ENCODE measurements at places on chromosomes 3 and 15.

DNA sequence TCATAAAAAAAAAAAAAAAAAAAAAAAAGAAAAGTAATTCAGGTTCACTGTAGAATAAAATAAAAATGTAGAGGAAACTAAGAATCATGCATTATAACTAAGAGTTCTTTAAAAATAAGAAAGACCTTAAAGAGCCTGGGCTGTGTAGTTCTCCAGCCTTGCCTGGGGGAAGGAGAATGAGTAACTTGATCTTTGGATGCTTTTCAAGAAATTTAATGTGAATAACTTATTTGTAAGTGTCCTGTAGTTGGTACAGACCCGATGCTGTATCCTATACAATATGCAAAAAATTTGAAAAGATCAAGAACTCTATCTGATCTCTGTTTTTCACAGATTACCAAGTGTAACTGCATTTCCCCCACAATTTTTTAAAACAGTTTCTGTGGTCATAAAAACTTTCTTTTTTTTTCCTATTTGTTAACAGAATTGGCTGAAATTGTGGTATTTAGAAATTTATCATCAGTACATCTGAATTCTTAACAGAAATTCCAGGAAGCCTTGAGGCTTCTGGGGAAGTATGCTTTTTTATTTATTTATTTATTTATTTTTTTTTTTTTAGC, 195.3 kb downstream of the THRB start:
- DNase-seq, result no peak

DNA sequence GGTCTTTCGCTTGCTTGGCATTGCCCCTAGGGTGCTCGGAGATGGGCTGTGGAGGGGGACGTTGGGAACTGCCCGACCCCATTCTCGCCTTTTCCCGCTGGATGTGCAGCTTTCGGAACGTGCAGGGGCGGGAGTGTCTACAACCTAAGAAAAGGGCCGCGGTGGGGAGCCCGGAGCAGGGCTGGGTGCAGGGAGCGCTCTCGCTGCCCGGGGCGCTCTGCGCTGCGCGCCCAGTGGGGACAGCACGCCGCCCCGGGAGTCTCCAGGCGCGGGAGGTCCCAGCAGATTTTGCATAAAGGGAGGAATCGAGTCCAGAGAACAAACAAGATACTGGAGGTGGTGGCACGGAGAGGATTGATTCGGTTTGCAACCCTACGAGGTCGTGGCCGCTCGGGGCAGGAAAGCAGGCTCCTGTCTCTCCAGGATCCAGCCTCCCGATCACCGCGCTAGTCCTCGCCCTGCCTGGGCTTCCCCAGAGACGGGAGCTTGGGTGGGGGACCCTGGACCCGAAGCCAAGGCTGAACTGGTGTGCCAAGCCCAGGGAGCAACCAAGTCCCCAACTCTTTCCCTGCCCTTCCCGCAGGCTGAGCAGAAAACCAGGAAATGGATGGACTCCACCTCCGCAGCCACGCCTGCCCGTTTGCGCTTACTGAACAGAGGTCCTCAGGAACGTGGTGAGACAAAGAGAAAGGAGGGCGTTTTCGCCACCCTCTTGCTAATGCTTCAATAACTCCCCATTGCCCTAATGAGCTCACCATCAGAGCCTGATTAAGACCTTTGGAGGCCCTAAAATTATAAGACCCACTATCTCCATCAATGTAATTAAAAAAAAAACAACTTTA, 59.7 kb downstream of the NOX5 start:
- no peak for DNase-seq

DNA sequence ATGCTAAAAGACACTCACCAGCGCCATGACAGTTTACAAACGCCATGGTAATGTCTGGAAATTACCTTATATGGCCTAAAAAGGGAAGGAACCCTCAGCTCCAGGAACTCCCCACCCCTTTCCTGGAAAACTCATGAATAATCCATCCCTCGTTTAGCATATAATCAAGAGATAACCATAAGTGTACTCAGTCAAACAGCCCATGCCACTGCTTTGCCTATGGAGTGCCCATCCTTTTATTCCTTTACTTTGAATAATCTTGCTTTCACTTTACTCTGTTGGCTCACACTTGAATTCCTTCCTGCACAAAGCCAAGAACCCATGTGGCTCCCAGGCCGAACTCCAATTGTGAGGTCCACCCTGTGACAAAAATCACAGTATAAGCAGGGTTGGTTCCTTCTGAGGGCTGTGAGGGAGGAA, 19.1 kb upstream of the FSTL1 start:
- DNase-seq, result no peak

GRCh38 chr3:46604127-46604526, 8.2 kb upstream of the FAM240A start:
- no peak for DNase-seq

DNA sequence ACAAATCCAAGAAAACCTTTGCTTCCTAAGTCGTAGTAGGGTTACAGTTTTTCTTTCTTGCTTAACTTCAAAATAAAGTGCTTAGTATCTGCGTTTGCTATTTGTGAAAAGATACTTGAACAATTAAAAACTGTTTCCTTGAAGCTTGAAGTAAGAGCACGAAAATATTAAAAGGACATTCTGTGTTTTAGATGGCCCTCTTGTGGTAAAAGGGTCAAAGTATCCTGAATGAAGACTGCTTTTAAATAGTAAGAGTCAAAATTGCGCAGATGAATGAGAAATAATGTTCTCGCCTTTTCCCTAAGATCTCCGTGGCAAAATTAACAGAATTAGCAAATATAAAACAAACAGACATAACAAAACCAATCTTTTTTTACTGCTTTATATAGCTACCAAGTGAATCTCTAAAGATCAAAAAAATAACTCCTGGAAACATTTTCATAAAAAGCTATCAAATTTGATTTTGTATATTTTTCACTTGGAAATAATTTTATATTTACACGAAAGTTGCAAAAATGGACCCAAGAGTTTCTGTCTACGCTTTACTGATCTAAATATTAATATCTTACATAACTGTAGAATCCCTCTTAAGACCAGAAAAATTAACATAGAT, 175.4 kb downstream of the MBNL1 start:
- no peak for DNase-seq
